ENCODE measurements at places on chromosomes 2 and 18. TPM values are rescaled to one million over a fixed set of nuclear protein-coding genes. Genes with fewer than 3 reads are reported as not detected.
A peak's percentile ranks its signal among the peaks of the same experiment; 100 is the strongest.

GRCh38 chr18:63410792-63411191 lies 11.5 kb downstream of the VPS4B start:
- no peak for DNase-seq
- no peaks in the 10 kb centered on the region for H3K27me3 ChIP-seq
- H3K36me3 ChIP-seq, result peaks cover 34% of the 10 kb centered on the region
- H3K27ac ChIP-seq, result no peak overlapping the region

DNA sequence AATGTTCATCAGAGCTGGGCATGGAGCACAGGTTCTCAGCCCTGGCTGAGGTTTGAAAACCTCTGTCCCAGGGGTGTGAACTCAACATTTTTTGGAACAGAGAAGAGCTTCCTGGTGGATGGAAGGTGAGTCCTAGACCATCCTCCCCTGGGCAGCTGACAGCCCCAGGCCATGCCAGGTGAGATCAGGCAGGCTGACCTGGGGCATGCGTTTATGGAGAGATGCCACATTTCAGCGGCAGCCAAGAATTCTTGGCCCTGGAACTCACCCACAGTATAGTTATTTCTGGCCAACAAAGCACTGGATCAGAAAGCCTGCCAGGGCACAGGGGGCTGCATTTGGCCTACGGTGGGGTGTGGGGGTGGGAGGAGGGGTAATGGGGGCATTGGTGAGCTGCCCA lies 83.8 kb downstream of the EDAR start:
- no peak for DNase-seq
- H3K27ac ChIP-seq, result no peak overlapping the region
- H3K4me1 ChIP-seq, result no peaks in the 10 kb centered on the region
- no peak overlapping the region for H3K4me3 ChIP-seq
- H3K27me3 ChIP-seq, result no peaks in the 10 kb centered on the region
- no peaks in the 10 kb centered on the region for H3K36me3 ChIP-seq

DNA sequence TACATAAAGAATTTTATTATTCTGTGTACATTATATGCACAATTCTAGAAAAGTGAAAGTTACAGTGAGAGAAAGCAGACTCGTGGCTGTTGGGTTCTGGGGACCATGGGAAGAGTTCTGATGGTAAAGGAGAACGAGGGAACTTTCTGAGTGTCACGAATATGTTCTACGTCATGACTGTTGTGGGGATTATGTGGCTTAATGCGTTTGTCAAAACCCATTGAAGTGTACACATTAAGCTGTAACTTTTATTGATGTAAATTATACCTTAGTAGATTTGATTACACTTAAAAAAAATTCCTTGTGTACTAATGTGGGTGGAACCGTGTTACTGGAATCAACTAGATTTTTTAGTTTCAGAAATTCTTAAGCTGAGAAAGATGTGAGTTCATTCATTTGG lies 426.1 kb downstream of the DSC3 start:
- no peak overlapping the region for H3K27ac ChIP-seq
- no peaks in the 10 kb centered on the region for H3K27me3 ChIP-seq
- H3K4me1 ChIP-seq, result no peaks in the 10 kb centered on the region
- H3K4me3 ChIP-seq, result no peak overlapping the region
- no peak for DNase-seq

DNA sequence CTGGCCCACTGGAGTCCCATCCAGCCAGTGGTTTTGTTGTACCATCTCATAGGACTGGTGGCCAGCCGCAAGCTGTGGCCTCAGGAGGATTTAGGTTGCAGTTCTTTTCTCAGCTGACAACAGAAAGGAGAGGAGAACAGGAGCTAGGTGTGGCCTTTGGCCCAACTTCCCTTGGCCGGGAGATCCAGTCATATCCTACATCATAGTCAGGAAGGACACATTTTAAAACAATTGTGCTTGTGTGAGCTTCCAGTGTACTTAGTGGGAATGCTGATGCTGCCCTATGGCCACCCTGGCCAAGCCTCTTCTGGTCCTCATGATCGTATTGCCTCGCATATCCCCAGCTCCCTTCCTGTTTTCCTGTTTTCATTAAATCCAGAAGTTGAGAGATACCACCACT lies 98.1 kb downstream of the WDSUB1 start:
- peak overlapping the region; percentile 26 for H3K27ac ChIP-seq
- no peak overlapping the region for H3K4me3 ChIP-seq

Gene TCF7L1
- 4.8 TPM for polyA plus RNA-seq

Gene CSRNP3
- polyA plus RNA-seq, result 0.96 TPM

Gene ABCG8
- polyA plus RNA-seq, result under 0.01 TPM

Gene TGOLN2
- 85.8 TPM for polyA plus RNA-seq

DNA sequence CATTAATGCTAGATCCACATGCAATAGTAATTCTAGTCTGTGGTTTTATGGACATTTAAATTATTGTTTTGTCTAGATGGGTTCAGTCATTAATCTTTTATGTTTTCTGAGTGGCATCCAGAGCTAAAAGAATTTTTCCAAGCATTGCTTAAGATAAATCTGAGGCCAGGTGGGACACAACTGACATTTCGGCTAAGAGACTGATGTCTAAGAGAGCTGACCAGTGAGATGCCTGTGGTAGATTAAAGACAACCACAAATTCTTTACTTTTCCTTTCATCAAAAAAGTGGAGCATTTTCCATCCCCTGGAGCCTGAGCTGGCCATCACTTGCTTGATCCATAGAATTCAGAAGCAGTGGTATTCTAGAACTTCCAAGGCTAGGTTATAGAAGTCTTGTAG lies 182.2 kb downstream of the NRP2 start:
- no peak overlapping the region for H3K27ac ChIP-seq
- DNase-seq, result no peak
- H3K4me1 ChIP-seq, result peaks cover 24% of the 10 kb centered on the region
- no peaks in the 10 kb centered on the region for H3K36me3 ChIP-seq
- H3K27me3 ChIP-seq, result no peaks in the 10 kb centered on the region
- H3K4me3 ChIP-seq, result no peak overlapping the region

DNA sequence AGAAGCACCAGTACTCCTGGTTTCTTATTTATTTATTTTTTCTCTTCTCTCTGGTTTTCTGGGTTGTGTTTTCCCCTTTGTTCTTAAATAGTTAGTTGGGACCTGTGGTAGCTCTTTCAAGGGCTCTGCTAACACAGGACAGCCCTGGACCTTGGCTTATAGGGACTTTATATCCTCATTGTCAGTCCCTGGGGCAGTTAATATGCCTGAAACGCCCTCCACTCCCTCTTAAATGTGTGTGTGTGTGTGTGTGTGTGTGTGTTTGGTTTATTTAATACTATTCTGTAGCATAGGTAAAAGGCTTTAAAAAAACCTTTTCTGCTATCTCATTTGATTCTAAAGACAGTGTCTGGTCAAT lies 54.6 kb downstream of the GATA6 start:
- DNase-seq, result no peak
- no peak overlapping the region for H3K27ac ChIP-seq
- H3K27me3 ChIP-seq, result no peaks in the 10 kb centered on the region

DNA sequence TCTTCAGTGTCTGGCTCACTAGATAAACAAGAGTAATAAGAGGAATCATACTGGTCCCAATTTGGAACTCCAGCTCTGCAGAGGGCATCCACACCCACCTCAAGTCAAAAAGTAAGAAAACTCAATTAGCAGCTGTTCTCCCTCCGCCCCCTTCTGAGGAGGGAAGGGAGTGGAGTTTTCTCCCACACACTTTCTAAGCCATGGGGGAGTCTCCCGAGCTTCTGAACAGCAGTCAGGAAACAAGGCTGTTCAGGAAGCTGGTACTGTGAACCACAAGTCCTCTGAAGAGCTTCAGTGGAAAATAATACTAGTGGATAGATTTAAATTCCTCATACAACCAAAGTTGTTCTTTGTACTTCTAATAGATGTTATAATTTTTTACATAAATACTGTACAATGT lies 32.9 kb upstream of the SPTBN1 start:
- H3K4me3 ChIP-seq, result no peak overlapping the region
- no peaks in the 10 kb centered on the region for H3K36me3 ChIP-seq
- DNase-seq, result no peak
- H3K4me1 ChIP-seq, result peaks cover 6% of the 10 kb centered on the region

DNA sequence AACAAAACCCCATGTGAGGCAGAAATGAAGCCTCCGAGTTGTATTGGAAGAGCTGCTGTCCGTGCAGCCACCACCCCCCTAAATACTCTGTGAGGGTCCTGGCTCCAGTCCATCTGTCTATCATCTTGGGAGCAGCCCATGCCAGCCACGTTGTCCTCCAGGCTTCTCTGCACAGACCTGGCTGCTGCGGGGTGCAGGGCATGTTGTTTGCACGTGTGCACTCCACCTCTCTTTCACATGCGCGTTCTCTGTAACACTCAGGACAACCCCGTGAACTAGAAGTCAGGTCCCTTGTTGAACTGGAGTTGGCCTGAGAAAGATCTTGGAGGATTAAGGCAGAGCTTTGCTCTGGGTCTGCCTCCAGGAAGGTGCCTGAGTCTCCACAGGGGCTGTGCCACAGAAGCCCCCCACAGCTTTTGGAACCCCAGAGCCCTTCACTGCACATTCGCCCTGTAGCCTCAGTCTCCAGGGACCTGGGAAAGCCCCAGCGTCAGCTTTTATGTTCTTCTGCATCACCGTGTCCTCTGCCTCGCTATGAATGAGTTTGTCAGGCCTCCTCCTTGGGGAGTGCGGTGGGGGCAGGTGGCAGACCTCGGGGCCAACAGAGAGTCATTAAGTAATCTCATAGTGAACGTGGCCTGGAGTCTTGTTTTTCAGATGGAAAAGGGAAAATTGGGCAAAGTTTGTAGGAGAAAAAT lies 16.6 kb downstream of the RTP5 start:
- no peak overlapping the region for H3K27ac ChIP-seq
- peaks cover 11% of the 10 kb centered on the region for H3K4me1 ChIP-seq
- H3K27me3 ChIP-seq, result no peaks in the 10 kb centered on the region
- no peak for DNase-seq
- H3K4me3 ChIP-seq, result no peak overlapping the region

Gene CLEC4F
- polyA plus RNA-seq, result not detected

Gene SMYD5
- 5.3 TPM for polyA plus RNA-seq

Gene B3GNT7
- polyA plus RNA-seq, result 12.0 TPM

DNA sequence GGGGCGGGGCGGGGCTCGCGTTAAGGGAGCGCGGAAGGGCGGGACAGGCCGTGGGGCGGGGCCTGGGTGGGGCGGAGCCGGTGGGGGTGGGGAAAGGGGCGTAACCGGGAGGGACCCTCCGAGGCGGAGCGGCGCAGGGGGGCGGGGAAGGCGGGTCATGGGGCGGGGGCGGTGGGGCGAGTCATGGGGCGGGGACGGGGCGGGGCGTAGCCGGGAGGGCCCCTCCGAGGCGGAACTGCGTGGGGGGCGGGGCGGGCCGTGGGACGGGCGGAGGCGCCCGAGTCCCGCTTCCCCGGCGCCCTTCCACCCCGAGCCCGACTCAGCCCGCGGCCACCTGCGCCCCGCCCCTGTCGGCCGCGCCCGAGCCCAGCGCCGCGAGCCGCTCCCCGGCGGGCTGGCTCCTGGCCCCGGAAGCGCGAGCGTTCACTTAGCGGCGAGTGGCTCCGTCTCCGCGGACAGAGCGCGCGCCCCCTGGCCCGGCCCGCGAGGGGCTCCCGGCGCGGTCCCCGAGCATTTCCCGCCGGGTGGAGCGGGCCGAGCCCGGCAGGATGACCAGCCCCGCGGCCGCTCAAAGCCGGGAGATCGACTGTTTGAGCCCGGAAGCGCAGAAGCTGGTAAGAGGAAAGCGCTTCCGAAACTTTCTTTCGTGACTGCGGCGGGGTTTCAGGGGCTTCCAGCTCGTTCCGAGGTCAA lies 64.7 kb downstream of the LRRFIP1 start:
- peak overlapping the region; percentile 97 for H3K4me3 ChIP-seq
- H3K27me3 ChIP-seq, result no peaks in the 10 kb centered on the region
- DNase-seq, result peak; percentile 99

DNA sequence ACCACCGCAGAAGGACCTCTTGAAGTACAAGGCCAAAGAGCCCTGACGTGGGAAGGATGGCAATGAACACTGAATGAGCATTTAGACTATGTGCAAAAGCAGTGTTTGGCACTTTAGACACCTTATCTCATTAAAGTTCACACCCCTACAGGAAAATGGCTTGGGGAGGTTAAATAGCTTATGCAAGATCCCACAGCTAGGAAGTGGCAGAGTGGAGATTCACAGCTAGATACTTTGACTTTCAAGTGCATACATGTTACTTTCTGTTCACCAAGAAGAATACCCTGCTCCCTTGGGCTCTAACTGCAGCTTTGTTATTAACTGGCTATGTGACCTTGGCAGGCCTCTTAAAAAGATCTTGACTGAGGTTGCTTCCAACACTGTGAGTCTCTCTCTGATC lies 58.2 kb downstream of the ICOS start:
- no peaks in the 10 kb centered on the region for H3K36me3 ChIP-seq
- no peaks in the 10 kb centered on the region for H3K27me3 ChIP-seq
- H3K4me1 ChIP-seq, result no peaks in the 10 kb centered on the region
- DNase-seq, result no peak
- H3K27ac ChIP-seq, result no peak overlapping the region

GRCh38 chr18:63528863-63529492 lies 13.2 kb upstream of the SERPINB12 start:
- no peaks in the 10 kb centered on the region for H3K27me3 ChIP-seq
- DNase-seq, result no peak
- H3K36me3 ChIP-seq, result no peaks in the 10 kb centered on the region
- H3K27ac ChIP-seq, result no peak overlapping the region
- no peak overlapping the region for H3K4me3 ChIP-seq

Gene SERPINB7
- polyA plus RNA-seq, result not detected

- H3K4me1 ChIP-seq, result no peaks in the 10 kb centered on the region
- DNase-seq, result no peak
- no peak overlapping the region for H3K4me3 ChIP-seq
Observed at GRCh38 chr2:162782138-162782537, 56.4 kb downstream of the KCNH7 start.

Gene ABCG5
- not detected for polyA plus RNA-seq

DNA sequence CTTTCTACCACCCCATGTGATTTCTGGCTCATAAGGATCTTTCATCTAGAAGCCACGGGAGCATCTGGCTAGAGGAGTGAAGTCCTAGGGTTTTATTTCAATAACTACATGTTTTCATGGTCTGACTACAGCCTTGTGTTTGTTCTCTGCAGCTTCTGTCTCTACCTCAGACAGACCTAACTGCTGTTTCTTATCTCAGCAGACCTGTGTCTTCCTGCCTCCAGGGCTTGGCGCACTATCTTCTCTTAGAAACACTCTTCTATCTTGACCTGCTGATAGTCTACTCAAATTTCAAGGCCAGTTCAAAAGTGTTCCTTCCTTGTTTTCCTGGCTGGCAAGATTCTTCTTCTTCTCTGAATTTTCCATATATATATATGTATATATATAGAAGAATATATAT lies 11.0 kb upstream of the TRIB2 start:
- H3K4me3 ChIP-seq, result no peak overlapping the region
- no peak for DNase-seq
- no peak overlapping the region for H3K27ac ChIP-seq
- peaks cover 24% of the 10 kb centered on the region for H3K4me1 ChIP-seq
- no peaks in the 10 kb centered on the region for H3K36me3 ChIP-seq

GRCh38 chr2:150911766-150912280 lies 349.8 kb downstream of the RBM43 start:
- no peaks in the 10 kb centered on the region for H3K27me3 ChIP-seq
- no peak overlapping the region for H3K4me3 ChIP-seq
- DNase-seq, result peak; percentile 90
- H3K27ac ChIP-seq, result peak overlapping the region; percentile 47
- no peaks in the 10 kb centered on the region for H3K4me1 ChIP-seq

Measured in sigmoid colon (tissue), 7 donors.